Mesendoderm (in vitro differentiated cells): ENCODE measurements at places on chromosomes 5 and 9.

DNA sequence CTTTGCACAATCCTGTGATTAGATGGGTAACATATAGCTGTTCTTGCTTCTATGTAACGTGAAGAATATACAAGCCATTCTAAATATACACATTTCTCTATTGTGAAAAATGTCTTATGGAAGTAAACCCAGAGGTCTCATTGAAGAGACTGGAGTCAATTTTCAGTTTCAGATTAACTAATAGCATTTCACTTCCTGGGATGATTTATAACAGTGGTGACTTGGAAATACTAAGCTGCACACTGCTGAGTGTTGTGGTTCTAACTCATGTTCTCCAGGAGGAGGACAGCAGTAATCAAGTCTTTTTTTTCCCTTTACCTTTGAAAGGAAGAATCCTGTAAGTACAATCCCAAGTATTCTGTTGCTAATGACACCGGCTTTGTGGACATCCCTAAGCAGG is 3.3 kb downstream of the CTSL start:
- DNase-seq = no peak

DNA sequence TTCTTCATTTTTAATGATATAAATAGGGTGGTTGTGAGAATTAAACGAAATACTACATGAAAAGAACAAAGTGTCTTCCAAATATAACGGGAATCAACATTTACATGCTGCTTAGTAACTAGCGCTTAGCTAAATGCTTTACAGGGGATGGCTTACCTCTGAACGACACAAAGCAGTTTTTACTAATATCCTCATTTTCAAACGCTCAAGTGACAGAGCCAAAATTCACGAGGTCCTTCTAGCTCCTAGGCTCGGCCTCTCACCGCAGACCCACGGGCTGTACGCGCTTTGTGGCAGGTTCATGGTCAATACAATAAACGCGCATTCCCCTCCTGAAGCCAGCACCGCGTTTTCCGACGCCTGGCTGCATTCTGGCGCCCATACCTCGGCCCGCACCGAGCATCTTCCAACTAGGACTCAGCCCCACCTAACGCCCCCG is 442 bp downstream of the ZNF510 start:
- no peak for DNase-seq

DNA sequence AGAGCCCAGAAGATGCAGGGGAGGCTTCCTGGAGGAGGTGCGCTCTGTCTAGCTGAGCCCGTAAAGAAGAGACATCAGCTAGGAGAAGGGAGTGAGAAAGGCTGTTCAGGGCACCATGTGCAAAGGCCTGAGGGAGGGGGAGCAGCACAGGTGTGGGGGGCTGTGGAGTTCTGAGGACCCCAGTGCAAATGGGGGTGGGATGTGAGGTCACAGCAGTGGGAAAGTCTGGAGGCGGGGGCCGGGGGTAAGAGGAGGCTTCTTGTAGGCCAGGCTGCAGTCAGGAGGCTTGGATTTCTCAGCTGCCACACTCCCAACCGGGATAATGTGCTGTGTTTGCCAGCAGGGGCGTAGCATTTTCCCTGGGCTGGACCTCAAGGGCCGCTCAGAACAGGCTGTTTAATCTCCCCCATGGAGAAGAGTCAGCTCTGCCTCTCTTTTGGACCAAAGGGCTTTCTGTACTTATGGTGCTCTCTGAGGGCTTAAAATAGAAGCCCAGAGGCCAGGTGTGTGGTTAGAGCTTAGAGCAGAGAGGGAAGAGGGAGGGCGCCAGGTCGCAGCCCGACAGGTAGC is 5.7 kb downstream of the NEURL1B start:
- DNase-seq = peak; percentile 78

DNA sequence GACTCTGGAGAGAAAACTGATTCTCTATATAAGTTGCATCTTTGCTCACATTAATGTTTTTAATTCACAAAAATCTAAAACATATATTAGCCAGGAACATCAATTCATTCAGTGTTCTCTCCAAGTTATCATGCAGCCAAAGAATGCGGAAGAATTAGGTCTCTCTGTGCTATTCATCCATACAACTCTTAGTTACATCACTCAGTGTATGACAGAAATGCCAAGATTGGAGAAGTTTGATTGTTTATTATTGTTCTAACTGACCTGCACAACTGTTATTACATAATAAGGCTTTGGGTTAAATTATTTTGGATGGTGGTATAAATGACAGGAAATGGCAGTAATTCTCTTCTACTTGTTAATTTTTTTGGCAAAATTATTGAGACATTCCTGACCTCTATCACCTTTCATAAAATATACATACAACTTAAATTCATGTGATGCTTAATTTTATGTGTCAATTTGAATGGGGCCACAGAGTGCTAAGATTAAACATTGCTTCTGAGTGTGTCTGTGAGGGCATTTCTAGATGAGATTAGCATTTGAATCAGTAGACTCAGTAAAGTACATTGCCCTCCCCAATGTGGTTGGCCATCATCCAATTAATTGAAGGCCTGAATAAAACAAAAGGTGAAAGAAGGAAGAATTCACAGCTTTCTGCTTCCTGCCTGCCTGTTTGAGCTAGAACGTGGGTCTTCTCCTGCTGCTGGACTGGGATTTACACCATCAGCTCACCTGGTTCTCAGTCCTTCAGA is 70.2 kb downstream of the NR2F1-AS1 start:
- DNase-seq = no peak

DNA sequence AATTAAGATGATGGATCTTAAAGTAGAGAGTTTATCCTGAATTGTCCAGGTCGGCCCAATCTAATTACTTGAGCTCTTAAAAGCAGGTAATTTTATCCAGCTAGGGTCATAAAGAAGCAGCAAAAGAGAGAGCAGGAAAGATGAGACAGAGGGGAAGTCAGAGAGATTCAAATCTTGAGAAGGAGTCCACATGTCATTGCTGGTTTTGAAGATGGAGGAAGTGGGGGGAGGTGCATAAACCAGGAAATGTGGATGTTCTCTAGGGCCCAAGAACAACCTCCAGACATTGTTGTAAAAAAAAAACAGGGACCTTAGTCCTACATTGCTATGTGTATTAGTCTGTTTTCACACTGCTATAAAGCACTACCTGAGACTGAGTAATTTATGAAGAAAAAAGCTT is 66.4 kb downstream of the SLCO4C1 start:
- no peak for DNase-seq

DNA sequence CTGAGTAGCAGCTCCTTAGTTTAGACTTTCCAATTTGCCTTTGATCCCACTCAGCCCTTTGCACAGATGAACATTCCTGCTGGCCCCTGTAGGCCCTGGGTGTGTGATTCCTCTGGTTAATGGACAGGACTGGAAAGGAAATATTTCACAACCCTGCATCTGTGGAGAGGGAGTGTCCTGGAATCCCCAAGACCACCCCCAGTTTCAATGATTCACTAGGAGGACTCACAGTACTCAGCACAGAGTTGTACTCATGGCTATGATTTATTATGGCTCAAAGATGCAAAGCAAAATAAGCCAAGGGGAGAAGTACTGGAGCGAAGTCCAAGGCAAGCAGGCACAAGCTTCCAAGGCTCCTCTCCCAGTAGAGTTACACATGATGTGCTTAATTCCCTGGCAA is 42.4 kb upstream of the TJP2 start:
- no peak for DNase-seq

GRCh38 chr5:83066548-83067110 is 10.6 kb downstream of the TMEM167A start:
- DNase-seq = peak; percentile 53

DNA sequence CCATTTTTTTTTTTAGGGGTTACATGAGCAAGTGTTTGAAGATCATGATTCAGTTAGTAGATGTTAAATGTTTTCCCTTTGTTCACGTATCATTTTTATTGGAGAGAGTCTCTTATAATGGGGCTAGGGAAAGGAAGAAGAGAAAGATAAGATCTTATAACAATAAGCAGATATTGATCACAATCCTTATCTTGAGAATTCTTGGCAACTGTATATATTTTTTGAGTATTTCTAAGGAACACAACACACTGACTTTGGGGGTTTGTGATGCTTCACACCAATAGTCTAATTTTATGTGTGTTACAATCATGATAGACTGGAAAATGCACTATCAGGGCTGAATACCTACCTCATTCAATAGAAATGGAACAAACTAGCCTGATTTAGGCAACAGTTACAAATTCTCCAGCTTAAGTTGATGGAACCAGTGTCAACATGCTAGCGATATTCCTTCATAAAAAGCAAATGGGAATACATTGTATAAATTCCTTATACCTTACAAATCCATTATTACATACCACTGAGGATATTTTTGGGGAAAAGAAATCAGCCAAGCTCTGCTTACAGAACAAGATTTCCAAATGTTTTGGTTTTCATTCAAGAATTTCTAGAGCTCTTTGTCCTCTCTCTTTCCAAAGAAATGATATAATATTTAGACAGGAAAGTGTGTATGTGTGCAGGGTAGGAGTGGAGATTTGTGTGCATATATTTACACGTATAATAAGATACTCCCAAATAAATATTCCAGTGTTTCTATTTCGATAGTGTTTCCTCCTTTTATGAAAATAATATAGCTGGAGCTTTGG is 41.5 kb downstream of the SVEP1 start:
- DNase-seq = no peak

- DNase-seq = no peak
These were observed 122.4 kb upstream of the GAS1 start for GRCh38 chr9:87069690-87070089.
